NCI-H2107 (cell line): ENCODE measurements at places on chromosomes 4 and X.

DNA sequence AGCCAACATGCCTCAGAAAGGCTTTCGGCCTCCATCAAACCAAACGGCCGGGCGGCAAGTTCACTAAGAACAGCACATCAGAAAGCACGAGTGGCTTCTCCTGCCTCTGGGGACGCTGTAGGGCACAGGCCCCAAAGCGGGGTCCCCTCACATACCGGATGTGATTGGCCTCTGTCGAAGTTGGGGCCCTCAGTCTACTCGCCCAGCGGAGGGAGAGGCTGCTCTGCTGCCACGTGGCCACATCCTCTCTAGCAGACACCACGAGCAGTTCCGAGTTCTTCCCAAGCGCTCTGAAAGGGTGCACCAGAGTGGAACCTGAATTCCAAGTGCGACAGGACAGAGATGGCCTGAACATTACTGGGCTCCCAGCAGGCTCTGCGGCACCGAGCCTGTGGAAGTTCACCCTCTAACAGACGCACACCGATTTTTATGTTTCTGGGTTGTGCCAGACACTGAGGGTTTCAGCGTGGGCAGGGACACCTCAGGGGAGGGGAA is 21.1 kb downstream of the NOP14 start:
- DNase-seq: no peak

DNA sequence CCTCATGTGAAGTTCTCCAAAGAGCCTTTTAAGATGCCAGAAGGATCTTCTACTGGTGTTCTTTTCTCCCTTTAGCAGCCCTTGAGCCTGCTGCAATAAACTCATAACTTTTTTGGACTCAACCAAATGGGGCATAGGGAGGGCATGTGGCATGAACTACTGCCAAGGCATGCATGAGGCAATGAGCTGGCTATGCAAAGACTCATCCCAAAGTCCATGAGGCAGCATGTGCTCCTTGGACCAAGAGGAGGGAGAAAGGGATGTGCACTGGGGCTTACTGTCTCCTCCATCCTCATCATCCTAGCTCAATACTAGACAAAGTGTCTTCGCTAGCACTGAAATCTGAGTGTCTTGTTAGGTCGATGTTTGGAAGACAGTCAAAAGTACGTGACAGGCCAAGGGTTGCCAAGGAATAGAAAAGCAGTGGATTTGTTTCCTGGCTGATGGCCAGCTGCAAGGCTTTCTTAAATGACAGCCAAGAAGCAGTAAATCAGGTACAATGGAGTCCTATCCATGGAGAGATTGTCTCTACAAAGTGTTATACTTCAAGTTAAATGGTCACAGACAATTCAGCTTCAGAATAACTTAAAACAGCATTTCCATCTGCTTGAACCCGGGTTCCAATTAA is 44.5 kb upstream of the ATXN3L start:
- no peak for DNase-seq

DNA sequence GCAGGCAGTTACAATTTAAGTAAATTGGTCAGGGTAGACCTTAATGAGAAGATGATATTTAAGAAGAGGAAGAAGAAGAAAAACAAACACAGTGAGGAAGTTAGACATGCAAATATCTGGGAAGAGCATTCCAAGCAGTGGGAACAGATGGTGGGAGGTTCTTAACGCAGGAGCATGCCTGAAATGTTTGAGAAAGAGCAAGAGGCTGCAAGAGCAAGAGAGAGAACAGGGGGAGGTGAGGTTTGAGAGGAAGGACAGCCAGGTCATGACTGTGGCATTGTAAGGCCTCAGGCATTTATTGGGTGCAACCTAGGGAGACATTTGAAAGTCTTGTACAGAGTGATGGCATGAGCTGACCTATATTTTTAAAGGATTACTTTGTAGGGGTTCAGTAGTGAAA is 136.0 kb downstream of the UGT8 start:
- DNase-seq: no peak

DNA sequence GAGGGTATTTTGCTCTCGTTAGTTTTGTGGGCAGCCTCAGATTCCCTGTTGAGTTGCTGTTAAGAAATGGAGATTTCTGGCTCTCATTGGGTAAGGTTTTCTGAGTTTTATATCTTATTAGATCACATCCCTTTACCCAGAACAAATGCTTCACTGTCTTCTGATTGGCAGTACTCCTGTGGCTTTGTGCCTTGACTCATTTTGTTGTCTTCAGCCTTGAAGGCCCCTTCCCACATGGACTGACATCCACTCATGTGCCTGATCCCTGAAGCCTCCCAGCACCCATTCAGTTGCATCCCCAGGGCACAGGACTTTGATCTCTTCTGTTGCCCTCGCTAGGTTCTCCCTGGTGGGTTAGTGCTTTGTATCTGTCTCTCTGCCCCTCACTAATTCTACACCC is 10.4 kb downstream of the MED28 start:
- no peak for DNase-seq

GRCh38 chr4:185775792-185776555 is 36.0 kb downstream of the SORBS2 start:
- DNase-seq: no peak

DNA sequence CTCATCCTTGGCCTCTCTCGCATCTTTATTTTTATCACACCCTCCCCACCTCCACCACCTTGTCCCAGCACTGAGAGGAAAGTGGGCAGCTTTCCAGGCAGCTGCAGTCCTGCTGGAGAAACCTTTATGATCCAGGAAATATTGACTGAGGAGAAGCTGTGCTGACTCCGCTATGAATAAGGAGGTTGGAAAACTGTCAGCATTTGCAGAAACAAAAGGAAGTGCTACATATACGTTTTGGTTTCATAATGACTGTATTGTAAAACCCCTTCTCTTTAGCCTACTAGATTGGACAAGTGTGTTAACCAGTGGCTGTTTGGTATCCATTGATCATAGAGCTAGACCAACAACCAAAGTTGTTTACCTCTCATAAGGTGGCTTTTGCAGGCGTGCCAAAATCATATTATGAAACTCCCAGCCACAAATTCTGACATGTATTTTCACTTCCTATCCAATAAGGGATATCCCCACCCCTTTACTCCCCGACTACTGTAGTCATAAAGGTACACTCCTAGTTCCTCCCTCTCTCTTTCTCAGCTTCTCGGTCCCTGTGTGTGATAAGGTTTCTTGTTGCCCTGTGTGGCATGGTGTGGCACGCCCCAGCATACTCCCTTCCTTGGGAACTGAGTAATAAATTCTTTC is 88.4 kb downstream of the GPR143 start:
- no peak for DNase-seq

DNA sequence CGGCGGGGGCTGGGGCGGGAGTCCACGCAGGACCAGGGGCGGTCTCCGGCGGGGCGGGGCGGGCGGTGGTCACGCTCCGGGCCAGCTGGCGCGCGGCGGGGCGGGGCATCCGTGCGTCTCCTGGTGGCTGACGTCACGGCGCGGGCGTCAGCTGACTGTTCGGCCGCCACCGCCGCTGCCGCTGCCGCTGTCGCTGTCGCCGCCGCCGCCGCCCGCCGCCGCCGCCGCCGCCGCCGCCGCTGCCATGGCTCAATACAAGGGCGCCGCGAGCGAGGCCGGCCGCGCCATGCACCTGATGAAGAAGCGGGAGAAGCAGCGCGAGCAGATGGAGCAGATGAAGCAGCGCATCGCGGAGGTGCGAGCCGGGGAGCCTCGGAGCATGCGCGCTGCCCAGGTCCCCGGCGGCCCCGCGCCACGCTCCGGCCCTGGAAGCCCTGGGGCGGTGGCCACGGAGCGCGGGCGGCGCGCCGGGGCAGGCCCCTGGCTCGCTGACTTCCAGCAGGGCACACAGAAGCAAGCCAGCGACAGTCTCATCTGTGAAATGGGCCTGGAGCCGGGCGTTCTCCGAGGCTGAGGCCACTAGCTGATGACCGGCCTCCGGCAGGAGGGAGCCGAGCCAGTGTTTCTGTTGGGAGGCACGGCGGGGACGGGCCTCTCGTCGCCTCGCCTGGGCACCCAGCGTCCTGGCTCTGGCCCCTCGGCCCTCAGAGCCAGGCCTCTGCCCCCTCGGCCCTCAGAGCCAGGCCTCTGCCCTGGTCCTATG is at the start of gene FAM50A:
Gene FAM50A (plus strand): TSS at position 150 of the 763 bp plus-strand sequence. CDS start 95 bp downstream, at position 245.
- DNase-seq: peak; percentile 48

DNA sequence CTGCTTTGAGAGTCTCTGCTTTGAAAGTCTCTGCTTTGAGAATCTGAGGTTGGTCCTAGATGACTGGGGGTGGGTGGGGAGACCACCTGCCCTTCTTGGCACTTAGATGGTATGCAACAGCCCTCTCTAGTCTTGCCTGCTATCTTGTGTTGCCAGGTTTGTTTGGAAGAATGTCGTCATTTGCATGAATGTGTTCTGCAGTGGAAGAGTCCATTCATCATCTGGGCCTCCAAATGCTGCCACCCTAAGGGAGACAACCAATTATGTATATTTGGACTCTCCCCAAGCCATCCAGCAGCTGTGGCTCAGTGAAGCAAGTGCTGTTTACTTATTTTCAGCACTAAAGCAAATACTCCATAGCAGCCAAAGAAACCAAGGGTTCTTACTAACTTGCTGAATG is 44.6 kb upstream of the TRPC5OS start:
- no peak for DNase-seq
